Nasal cavity respiratory epithelium epithelial cell of viscerocranial mucosa (primary cell): ENCODE measurements at places on chromosomes 6 and 20. TPM values are rescaled to one million over a fixed set of nuclear protein-coding genes. Genes with fewer than 3 reads are reported as not detected.

ZC3H12D gene
- 0.07 TPM in 1 of 2 replicates, not detected in the other for total RNA-seq

RIPPLY2 gene
- 0.64 TPM in 1 of 2 replicates, not detected in the other for total RNA-seq

TP53TG5 gene
- total RNA-seq = not detected in 2 replicates

DAAM2 gene
- total RNA-seq = 0.07 TPM in 1 of 2 replicates, not detected in the other

ANKRD66 gene
- total RNA-seq = not detected in 2 replicates

BEND6 gene
- 2.1 and 3.5 TPM in 2 replicates for total RNA-seq

TRIM26 gene
- total RNA-seq = 42.4 and 71.5 TPM in 2 replicates

MCHR2 gene
- not detected in 2 replicates for total RNA-seq

BCAS4 gene
- total RNA-seq = 6.5 and 13.2 TPM in 2 replicates
